CD4-positive, alpha-beta T cell treated with Interleukin-17A for 1 hour (primary cell): ENCODE measurements at places on chromosomes 6 and 20.

DNA sequence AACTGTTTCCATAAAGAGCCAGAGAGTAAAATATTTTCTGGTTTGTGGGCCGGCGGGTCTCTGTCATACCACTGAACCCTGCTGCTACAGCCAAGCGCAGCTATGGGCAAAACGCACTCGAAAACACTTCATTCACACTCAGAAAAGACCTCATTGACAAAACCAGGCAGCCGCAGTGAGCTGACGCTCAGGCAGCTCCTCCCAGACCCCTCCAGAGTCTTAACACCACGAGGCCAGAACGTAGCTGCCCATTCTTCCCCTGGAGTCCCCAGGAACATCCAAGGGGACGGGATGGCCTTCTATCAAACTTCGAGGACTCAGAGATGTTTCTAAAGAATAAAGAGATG lies 35.6 kb upstream of the ZBP1 start:
- no peak for DNase-seq

DNA sequence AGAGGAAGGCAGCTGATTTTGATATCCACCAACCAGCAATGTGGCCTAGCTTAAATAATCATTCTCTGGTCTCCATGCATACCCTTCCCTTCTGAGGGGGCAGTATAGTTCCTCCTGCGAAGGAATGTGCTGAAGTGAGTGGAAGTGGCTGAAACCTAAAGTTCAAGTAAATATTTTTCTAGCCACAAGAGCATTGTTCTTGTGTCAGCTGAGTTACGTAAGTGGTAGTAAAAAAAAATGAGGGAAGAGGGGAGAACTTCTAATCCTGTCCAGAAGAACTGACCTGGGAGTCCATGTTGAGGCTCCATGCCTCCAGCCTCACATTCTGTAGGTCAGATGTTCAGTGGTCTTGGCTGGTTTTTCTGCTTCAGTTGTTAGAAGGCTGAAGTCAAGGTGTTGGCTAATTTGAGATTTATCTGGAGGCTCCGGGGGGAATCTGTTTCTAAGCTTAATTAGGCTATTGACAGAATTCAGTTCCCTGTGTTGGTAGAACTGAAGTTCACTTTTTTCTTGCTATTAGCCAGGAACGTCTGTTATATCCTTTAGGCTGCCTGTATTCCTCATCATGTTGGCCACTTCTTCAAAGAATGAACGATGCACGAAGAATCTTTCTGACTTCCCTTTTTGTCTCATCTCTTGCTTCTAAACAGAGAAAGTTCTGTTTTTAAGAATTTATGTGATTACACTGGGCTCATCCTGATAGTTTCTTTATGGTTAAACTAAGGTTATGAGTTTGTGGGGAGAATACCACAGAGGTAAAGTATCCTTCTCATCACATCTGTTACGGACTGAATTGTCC lies 207.1 kb upstream of the PRSS16 start:
- DNase-seq: no peak

DNA sequence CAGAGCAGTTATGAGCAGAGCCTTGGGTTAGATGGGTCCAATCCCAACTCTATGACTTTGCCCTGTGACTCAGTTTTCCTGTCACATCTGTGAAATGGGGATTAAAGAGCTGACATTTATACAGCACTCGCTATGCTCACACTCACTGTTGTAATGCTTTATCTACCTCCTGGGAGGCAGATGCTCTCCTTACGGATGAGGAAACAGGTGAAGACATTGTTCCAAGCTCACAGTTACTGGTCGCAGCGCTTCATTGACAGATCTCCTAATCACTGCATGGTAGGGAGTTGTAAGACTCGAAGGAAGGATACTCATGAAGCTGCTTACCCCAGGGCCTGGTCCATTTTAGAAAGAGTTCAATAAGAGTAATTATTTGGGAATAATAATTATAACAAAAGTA lies 2.9 kb upstream of the MYLK2 start:
- DNase-seq: no peak

DNA sequence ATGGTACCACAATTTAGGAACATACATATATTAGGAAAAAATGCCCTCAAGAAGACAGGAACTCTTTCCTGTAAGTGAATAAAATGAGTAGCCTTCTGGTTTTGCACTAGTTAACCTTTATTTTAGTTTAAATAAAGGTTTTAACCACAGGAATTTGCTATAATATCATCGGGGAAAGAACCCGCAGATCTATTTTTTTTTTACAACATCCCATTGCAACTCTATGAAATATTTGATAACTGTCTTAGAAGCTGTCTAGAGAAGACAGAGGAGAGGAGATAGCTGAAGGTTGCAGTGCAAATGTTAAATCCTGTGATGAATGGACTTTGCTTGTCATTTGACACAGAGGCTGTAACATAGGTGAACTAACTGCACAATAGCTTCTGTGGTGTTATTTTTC lies 69.5 kb downstream of the TINAG start:
- DNase-seq: no peak

DNA sequence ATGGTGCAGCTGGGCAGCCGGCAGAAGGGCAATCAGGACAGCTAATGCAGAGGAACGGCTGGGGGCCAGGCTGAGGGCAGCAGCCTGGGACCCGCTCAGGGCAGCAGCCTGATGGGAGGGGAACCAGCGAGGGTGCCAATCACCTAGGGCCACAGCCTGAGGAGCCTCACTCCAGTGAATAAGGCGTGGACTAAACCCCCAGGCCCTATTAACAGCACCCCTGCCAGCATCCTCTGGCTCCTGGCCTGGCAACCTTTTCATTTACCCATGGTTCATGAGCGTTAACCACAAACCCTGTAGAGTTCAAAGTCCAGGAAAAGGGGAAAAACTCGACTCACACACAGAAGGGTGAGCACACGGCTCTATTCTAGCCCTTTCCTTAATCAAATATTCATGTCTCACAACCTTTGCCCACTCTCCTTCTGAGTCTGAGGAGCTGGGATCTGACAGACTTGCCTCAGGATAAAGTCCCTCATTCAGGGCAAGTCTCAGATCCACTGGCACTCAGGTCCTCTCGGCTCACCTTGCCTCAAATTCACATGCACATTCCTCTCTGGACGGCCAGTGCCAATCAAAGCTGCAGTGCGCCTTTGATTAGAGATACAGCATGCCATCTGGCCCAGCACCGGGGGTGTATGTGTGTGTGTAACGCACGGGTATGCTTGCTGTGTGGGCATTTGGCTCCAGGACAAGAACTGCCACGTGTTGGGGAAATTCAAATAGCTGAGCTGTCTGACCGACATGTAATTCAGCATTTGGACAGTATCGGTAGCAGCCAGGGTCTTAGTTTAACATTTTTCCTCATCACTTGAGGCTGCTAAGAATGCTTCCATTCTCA lies 86.9 kb upstream of the TRAF3IP2 start:
- no peak for DNase-seq

- DNase-seq: no peak
Measured at GRCh38 chr20:63051911-63052310, 45.1 kb upstream of the BHLHE23 start.
